ENCODE measurements at places on chromosomes 3 and 15. TPM values are rescaled to one million over a fixed set of nuclear protein-coding genes. Genes with fewer than 3 reads are reported as not detected.

- no peak overlapping the region for H3K4me3 ChIP-seq
- no peaks in the 10 kb centered on the region for H3K4me1 ChIP-seq
- DNase-seq, result no peak
- no peaks in the 10 kb centered on the region for H3K27me3 ChIP-seq
- H3K27ac ChIP-seq, result no peak overlapping the region
Observed at GRCh38 chr3:175672119-175672689, 813.1 kb downstream of the NAALADL2 start.

GRCh38 chr15:96535148-96535547, 204.6 kb downstream of the NR2F2 start:
- DNase-seq, result no peak
- H3K36me3 ChIP-seq, result no peaks in the 10 kb centered on the region
- H3K27me3 ChIP-seq, result no peaks in the 10 kb centered on the region
- no peak overlapping the region for H3K27ac ChIP-seq

DNA sequence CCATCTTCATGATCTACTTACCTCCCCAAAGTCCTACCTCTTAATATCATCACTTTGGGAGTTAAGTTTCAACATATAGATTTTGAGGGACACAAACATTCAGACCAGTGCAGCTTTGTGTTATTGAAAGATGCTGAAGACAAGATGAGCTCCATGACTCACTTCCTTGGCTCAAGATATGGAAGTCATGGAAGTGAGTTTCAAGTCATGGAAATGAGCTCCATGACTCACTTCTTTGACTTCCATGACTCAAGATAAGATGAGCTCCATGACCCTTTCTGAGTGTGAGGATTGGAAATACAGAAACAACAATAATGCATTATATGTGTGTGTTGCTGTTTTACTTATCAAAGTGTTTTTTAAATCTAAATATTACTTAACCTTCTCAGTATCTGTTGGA, 170.2 kb upstream of the TPRG1 start:
- H3K36me3 ChIP-seq, result no peaks in the 10 kb centered on the region
- H3K4me3 ChIP-seq, result no peak overlapping the region
- DNase-seq, result no peak
- H3K4me1 ChIP-seq, result no peaks in the 10 kb centered on the region

DNA sequence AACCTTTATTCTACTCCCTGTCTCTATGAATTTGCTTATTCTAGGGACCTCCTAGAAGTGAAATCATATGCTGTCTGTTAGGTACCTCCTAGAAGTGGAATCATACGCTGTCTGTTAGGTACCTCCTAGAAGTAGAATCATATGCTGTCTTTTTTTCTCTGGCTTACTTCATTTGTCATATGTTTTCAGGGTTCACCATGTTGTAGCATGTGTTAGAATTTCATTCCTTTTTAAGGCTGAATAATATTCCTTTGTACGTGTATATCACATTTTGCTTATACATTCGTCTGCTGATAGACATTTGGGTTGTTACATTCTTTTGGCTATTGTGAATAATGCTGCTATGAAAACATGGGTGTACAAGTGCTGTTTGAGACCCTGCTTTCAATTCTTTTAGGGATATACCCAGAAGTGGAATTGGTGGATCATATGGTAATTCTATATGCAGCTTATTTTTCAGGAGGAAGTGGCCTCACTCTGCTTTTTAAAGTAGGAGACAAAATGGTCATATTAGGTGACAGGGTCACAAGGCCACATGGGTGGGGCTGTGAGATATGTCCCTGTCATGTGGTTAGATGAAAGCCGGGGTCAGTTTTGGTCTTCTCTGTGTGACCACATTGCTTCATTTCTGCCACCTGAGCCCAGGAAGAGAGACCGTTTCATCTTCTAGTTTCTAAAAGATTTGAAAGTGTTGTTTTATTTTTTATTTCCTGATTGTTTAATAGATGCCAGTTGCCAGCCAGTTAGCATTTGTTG, 76.7 kb downstream of the FLNB start:
- H3K4me1 ChIP-seq, result peaks cover 33% of the 10 kb centered on the region
- DNase-seq, result no peak
- H3K4me3 ChIP-seq, result peak overlapping the region; percentile 10
- H3K27ac ChIP-seq, result peak overlapping the region; percentile 14
- no peaks in the 10 kb centered on the region for H3K27me3 ChIP-seq

Gene NR2F2
- not detected for total RNA-seq

Gene CHRFAM7A
- 2.7 TPM for total RNA-seq

Gene OCA2
- total RNA-seq, result not detected

Gene SCN11A
- 0.08 TPM for total RNA-seq
